Stimulated activated CD8-positive, alpha-beta memory T cell treated with anti-CD3 and anti-CD28 coated beads, Interleukin-4, amount 100 ng/mL, for 48 hours (primary cell): ENCODE measurements at places on chromosomes 4 and X.

DNA sequence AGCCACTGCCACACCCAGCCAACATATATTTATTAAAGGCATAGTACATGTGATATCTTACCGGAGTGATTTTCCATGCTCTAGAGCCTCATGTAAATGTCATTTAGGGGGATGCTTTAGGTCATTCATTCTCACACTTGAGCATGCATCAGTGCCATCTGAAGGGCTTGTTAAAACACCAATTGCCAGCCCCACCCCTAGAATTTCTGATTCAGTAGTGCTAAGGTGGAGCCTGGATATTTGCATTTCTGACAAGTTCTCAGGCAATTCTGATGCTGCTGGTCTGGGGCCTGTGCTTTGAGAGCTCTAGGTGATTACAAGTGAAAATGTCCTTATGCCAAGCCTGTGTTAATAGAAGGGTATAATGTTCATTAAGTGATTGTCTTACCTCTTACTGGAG lies 107.7 kb downstream of the PHEX start:
- no peak for DNase-seq

DNA sequence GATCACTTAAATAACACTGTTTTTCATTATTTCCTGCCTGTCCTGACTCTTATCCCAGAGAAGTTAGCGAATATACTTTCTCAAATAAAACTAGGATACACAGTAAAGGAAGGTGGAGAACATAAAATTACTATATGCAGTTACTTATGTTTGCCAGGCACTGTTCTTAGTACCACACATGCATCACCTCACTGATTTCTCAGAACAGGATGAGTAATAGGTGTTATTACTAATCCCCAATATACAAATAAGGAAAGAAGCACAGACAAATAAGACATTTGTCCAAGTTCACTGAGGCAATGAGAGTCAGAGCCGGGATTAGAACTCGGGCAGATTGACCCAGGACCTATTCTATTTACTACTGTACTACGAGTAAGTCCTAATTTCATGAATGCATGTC lies 91.7 kb downstream of the CORIN start:
- no peak for DNase-seq

- no peak for DNase-seq
Observed at GRCh38 chr4:69470561-69470960, 25.1 kb downstream of the UGT2B4 start.

- no peak for DNase-seq
Observed at GRCh38 chr4:52883183-52883621, 21.1 kb downstream of the RASL11B start.

- DNase-seq: no peak
Observed at GRCh38 chr4:158236304-158237030, 26.2 kb downstream of the TMEM144 start.

- DNase-seq: no peak
Observed at GRCh38 chrX:42673301-42673810, 104.6 kb downstream of the PPP1R2C start.

DNA sequence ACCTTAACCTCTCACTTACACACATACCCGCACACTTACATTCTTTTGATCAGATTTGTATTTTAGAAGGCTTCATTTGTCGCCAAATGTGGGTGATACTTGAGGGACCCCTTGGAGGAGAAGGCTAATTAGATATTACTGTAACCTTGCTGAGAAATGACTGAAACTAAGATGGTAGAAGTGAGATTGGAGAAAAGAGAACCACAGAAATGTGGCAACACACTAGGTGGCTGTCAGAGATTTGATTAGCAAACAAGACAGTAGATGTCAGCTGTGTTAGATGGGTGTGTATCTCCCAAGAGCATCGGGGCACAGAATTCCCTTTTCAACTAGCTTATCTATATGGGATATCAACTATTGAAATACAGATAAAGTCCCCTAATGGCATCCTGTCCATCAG lies 149.3 kb upstream of the FABP2 start:
- no peak for DNase-seq
